ENCODE measurements at places on chromosomes 13 and 19.

DNA sequence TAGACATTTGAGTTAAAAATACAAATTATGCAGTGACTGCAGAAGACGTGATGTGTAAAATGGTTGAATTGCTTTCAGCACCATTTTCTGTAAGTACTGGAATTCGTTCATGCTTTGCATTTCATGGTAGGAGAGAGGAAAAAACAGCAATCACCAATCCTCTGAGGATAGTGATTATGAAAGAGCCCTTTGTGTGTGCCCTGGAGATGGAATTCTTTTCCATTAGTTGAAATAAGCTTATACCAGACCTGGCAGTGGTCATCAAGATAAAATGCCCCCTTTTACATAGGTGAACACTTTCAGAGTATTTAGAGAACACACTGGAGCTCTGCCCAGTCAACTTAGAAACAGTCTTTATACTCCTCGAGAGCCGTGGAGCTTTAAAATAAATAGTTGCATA lies 1.7 kb downstream of the CNMD start:
- DNase-seq = no peak

- DNase-seq = no peak
These were observed 20.7 kb downstream of the PGLS start for GRCh38 chr19:17532116-17532515.

DNA sequence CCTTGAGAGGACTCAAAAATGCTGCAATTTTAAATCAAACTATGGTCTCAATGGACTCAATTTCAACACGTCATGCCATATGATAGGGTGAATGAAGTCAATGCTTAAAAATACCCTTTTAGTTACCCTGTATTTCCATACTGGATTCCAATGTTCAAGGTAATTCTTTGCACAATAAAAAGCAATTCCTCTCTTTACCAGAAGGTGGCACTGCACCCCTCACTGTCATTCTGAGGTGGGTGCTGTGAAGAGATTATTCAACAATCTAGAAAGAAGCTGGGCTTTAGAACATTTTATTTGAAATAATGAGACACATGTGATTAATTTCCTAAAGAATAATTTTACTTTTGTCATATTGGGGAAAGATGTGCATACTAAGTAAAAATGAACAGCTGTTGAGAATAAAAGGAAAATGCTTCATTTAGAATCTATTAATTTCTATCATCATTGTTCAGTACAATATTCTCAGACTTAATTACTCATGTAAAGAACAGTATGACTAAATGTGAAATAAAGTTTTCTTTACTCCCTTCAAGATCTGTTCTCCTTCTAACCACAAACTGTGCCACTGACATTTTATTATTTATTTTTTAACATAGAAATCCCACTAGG lies 789.1 kb downstream of the GPC5 start:
- peak; percentile 49 for DNase-seq

GRCh38 chr13:83709426-83710132 lies 172.7 kb downstream of the SLITRK1 start:
- no peak for DNase-seq

DNA sequence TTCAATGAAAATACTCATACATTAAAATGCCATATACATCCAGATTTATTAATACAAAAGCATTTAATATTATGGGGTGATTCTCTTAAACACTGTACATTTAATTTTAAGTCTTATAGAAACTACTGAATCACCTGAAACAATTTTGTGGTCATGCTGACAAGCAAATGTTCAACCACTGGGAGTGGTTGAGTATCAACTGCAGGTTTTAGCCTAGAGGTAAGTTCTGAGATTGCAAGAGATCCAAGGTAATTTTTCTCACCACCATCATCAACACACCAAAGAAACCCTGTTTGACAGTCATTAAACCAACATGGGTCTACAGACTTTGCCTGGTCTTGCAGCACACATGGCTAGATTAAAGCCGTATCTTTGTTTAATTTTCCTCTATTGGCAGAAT lies 196.3 kb downstream of the LHFPL6 start:
- DNase-seq = no peak

DNA sequence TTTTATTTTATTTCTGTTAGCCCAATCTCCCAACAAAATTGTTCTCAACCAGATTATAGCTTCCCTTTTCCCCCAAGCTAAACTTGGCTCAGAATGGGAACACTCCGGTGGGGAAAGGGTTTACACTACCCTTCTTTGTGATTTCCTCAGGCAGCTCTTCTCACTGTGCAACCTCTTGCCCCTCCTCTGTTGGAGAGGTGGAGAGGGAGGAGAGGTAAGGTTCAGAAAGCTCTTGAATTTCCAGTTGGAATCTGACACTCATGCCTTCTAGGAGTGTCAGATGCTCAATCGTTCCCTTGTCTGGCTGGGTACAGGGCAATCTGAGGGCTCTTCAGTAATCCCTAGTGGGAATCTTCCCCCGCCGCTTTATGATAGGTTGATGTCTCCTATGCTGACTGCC lies 486.1 kb upstream of the KLF12 start:
- no peak for DNase-seq

DNA sequence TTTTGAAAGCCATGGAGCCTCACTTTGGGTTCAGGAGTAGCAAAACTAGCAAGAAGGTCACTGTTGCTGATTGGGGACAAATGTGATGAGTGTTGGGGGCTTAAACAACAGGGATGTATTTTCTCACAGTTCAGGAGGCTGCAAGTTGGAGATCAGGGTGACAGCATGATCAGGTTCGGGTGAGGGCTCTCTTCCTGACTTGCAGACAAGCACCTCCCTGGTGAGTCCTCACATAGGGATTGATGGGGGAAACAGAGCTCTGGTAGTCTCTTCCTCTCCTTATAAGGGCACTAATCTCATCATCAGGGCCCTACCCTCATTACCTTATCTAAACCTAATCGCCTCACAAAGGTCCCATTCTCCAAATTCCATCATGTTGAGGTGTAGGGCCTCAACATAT lies 179.2 kb downstream of the TSHZ3 start:
- no peak for DNase-seq

- DNase-seq = peak; percentile 73
These were observed 334.6 kb downstream of the MYO16 start for GRCh38 chr13:108963846-108964600.

GRCh38 chr19:1252821-1253513 lies 4.6 kb downstream of the MIDN start:
- DNase-seq = peak; percentile 99

GRCh38 chr13:62094932-62095331 lies 679.3 kb upstream of the PCDH20 start:
- DNase-seq = no peak

- peak; percentile 2 for DNase-seq
These were observed 292.7 kb downstream of the SUCLA2 start for GRCh38 chr13:47708386-47708785.

GRCh38 chr19:7159105-7159933 lies 89.8 kb downstream of the ZNF557 start:
- DNase-seq = peak; percentile 93

GRCh38 chr13:35723053-35723461 lies 246.6 kb upstream of the MAB21L1 start:
- peak; percentile 62 for DNase-seq

DNA sequence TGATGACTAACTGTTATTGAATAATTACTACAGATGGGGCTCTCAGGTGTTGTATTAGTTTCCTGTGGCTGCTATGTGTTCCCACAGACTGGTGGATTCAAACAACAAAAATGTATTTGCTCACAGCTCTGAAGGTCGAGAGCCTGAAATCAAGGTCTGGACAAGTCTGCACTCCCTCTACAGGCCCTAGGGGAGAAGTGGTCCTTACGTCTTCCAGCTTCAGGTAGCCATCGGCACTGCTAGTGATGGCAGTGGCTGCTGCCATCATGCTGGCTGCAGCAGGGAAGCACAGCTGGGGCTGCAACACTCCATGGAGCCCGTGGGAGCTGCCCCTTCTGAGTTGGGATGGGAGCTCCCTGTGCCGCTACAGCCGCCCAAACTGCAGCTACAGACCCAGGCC lies 1.9 kb downstream of the TEX26 start:
- DNase-seq = no peak

- DNase-seq = peak; percentile 95
These were observed 90.5 kb downstream of the STARD13 start for GRCh38 chr13:33194820-33195692.

DNA sequence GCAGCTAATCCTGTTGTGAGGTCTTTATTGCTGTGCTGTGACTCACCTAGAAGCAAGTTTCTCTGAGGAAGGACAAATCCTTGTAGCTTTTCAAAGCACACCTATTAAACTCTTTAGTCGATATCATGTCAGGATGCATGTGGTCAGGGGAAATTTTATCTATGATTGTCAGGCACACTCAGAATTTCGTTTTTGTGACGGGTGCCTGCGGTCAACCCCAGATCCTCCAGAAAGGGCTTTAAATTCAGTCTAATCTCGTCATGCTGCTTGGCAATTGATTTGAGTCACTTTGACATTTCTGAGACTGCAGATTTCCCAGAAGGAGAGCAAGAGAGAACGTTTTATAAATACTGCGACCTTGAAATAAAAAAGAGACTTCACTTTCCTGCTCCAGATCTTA lies 316.9 kb downstream of the FGF9 start:
- DNase-seq = no peak

- peak; percentile 83 for DNase-seq
These were observed 16.6 kb downstream of the DDX39A start for GRCh38 chr19:14402332-14403144.

DNA sequence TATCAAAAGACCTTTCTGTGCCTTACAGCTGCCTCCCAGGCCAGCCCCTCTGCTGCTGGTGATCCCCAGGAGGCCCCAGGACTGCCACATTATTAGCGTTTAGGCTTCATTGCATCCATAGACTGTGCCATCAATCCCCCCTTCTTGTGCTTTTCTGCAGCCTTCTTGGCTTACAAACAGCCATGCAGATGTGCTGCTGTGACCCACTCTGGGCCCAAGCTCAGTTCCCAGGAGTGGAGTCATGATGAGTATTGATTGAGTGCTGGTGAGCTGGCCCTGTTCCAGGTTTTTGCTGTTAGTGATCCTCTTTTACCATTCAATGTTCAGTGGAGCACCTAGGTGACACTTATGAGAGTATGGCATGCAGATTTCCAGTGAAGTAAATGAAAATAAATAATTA lies 59.9 kb upstream of the SLAIN1 start:
- DNase-seq = no peak

DNA sequence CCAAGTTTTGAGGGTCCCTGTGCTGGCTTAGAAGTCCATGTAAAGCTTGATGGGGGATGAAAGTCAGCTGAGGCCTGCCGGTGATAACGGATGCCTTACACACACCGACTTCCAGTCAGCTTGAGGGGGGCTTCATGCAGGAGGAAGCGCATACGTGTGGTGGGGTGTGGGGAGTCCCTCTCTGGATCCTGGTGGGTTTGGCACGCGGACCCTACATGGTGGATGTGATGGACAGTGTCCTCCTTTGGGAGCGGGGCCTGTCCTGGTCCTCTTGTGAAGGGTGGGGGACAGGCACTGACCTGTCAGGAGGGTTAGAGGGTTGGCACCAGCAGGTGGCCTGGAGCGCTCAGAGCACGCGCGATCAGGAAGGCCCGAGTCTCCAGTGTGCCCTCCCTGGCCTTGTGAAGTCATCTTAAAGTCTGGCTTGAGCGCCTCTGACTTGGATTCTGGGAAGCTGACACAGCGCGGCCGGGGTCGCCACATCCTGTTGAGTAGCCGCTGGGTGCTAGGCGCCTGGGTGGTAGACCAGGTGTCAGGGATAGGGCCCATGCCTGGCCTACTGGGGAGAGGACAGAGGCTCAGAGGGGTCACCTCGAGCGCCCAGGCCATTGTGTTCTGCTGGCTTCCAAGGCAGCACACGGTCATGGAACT lies 2.9 kb downstream of the DAZAP1 start:
- peak; percentile 57 for DNase-seq

DNA sequence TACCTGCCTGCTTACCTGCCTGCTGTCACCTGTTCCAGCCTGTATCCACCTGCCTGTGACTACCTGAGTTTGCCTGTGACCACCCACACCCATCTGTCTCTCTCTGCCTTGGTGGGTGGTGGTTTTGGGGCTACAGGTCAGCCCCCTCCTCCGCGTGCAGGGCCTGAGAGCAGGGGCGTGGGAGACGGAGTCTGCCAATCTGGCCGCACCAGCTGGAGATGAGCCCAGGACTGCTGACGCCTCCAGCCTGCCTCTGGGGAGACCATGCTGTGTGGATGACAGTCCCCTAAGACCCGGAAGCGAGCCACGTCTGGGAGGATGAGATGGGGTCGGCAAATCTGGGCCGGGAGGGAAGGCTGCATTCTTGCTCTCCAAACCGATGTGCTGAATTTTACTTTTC lies 15.9 kb upstream of the KCTD15 start:
- DNase-seq = no peak

DNA sequence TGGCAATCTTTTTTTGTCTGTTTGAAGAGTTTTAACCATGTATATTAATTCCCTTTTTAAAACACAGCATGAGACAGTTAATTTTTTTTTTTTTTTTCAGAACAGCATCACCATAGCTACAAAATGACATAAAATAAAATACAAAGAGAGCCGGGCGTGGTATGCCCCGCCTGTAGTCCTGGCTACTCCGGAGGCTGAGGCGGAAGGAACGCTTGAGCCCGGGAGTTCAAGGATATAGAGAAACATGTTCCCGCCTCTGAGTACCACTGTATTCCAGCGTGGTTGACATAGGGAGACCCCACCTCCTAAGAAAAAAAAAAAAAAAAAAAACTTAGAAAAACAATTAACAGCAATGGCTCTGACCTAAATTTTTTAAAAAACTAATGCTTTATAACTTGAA lies 10.0 kb upstream of the INSR start:
- no peak for DNase-seq

GRCh38 chr19:4376028-4376670 lies 24.2 kb downstream of the SH3GL1 start:
- no peak for DNase-seq

- DNase-seq = no peak
These were observed 13.4 kb upstream of the NALCN start for GRCh38 chr13:101429733-101430132.

DNA sequence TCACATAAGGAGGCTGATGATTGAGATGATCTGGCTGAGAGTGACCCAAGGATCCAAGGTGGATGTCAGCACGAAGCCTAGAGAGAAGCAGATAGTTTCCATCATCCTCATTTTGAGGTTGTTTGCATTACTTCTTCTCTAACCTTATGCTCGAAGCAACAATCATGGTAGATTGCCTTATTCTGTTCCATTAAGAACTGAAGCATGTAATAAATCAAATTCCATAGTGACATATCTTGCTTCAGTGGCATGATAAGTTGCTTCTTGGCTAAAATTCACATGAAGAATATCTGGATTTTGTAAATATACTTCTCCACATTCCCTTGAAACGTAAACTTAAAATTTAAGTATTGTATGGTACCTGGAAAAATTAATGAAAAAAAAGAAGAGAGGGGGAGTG lies 377.8 kb upstream of the DACH1 start:
- DNase-seq = no peak
